Fibroblast of villous mesenchyme (primary cell): ENCODE measurements at places on chromosomes 3 and 15.

- no peak for DNase-seq
Observed at GRCh38 chr3:19016851-19017250, 131.5 kb upstream of the KCNH8 start.

- DNase-seq, result peak; percentile 96
Observed at GRCh38 chr15:52021128-52021671, 2.2 kb downstream of the MAPK6 start.

DNA sequence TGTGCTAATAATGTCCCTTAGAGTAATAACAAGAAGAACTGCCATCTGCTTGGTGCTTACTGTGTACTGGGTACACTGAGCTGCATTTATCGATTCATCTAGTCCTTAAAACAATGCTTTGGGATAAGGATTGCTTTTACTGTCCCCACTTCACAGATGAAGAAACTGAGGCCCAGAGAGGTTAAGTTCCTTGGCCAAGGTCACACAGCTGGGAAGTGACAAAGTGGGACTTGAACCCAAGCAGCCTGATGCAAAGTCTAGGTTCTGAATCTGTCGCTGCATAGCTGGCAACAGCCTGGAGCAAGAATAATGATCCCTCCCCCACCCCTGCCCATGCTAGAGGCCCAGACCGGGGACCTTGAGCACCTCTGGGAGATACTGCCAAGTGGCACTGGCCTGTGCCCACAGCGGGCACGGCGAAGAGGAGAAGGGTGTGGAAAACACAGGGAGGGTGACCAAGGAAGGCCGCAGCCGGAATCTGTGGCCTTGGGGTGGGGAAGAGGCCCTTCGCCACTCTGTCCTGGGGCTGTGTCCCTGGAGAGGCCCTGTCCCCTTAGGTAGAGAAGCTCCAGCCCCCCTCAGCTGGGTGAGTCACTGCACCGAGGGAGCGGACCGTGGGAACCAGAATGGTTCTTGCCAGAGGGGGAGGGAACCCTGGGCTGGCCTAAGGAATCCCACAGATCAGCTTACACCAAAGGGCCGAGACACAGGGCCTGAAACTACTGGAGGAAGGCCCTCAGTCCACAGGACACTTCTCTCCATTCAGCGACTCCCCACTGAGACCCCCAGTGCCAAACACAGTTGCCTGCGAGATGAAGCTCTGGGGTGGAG lies 3.5 kb downstream of the PLXND1 start:
- peak; percentile 99 for DNase-seq

DNA sequence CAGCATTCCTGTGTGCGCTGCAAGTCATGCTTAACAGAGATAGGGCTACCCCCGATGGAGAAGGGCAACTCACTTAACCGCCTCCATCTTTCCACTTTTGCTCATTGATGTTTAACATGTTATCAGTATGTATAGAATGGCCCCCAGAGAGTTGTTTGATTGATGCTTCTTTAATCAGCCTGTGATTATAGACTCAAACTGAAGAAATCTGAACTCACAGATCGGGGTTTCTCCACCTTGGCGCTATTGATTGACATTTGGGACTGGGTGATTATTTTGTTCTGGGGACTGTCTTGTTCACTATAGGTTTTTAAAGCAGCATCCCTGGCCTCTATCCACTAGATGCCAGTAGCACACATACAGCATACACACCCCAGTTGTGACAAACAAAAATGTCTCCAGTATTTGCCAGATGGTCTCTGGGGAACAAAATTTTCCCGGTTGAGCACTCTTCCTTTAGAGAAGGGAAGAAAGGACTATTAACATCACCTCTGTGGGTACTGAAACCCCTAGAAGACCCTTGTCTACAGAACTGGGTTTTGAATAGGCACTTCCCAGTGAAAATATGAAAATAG lies 54.4 kb downstream of the LARS2 start:
- no peak for DNase-seq

DNA sequence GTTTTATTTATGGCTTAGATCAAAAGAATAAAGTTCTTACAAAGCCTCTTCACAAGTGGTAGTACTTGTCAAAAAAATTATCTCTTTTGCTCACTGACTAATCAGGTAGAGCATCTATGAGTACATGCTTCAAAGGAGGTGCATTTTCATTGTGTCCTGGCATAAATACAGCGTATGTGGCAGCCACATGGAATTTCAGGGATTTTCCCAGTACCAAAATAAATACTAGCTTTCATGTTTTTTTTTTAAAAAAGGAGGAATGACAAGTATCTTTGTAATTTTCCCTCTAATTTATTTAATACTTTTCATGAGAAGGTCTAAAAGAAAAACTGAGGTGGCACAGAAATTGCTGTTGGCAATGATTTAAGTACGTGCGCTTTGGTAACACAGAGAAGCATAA lies 597.8 kb upstream of the ALCAM start:
- no peak for DNase-seq

GRCh38 chr3:99607151-99607550 lies 31.2 kb upstream of the COL8A1 start:
- DNase-seq, result no peak

- DNase-seq, result peak; percentile 88
Observed at GRCh38 chr3:28376424-28376823, 27.8 kb upstream of the AZI2 start.

DNA sequence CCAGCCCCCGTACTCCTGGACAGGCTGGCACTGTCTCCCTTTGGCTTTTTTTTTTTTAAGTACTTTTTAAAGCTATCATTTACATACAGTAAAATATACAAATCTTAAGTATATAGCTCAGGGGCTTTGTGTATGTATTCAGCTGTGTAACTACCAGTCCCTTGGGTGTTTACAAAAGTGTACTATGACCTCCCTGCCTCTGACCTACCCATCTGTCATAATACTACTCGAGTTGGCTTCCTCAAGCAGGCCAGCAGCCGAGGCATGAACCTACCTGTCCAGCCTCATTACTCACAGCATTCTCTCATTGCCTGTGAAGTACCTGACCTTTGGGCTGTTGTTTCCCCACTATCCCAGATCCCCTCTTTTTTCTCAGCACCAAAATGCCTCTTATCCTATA lies 33.2 kb downstream of the ABHD2 start:
- no peak for DNase-seq

GRCh38 chr3:194962056-194962455 lies 276.4 kb downstream of the FAM43A start:
- DNase-seq, result no peak
